Aorta (tissue), 5 donors: ENCODE measurements at places on chromosomes 13 and 19. TPM values are rescaled to one million over a fixed set of nuclear protein-coding genes. Genes with fewer than 3 reads are reported as not detected.

TMEM221 gene
- not detected for polyA plus RNA-seq

APLP1 gene
- polyA plus RNA-seq: 7.6 TPM

ZNF155 gene
- polyA plus RNA-seq: 9.0 TPM

DHDH gene
- polyA plus RNA-seq: not detected

CCDC124 gene
- 162 TPM for polyA plus RNA-seq

GARIN5A gene
- not detected for polyA plus RNA-seq

ITPKC gene
- 11.1 TPM for polyA plus RNA-seq

GRCh38 chr13:37615276-37615675 lies 16.7 kb upstream of the POSTN start:
- no peaks in the 10 kb centered on the region for H3K36me3 ChIP-seq
- H3K4me1 ChIP-seq: no peaks in the 10 kb centered on the region
- H3K4me3 ChIP-seq: no peak overlapping the region
- no peak for DNase-seq

GRCh38 chr13:59570204-59570603 lies 593.5 kb downstream of the DIAPH3 start:
- H3K4me3 ChIP-seq: no peak overlapping the region
- H3K27me3 ChIP-seq: no peaks in the 10 kb centered on the region
- DNase-seq: no peak

DNA sequence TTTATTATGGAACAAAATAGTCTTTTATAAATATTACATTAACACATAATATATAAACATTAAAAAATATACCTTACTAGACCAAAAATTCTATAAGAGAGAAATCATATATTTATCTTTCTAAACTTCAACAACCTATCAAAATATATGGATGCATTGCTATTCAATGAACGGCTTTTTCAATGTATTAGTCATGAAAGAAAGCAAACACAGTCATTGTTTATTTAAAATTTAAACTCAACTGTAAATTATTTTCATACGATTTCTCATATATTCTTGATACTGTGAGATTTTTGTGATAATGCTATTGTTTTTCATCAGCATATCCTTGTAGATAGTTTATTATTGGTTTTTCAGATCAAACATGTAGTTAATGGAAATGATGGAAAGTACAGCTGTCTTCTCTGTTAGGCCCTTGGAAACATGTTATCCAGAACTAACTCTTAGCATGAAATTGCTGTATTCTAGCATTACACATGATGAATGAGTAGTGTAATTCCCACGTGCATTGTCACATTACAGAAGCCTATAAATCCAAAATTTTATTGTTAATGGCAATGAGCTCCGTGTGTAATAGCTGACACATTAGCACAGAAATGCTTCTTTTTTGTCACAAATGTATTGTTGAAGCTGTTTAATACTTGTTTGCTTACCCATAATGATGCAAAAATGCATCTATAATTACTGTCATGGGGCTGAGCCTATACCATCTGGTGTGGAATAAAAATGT lies 1639.9 kb downstream of the SLITRK5 start:
- no peaks in the 10 kb centered on the region for H3K4me1 ChIP-seq
- DNase-seq: no peak
- no peak overlapping the region for H3K4me3 ChIP-seq
- H3K27me3 ChIP-seq: no peaks in the 10 kb centered on the region

DNA sequence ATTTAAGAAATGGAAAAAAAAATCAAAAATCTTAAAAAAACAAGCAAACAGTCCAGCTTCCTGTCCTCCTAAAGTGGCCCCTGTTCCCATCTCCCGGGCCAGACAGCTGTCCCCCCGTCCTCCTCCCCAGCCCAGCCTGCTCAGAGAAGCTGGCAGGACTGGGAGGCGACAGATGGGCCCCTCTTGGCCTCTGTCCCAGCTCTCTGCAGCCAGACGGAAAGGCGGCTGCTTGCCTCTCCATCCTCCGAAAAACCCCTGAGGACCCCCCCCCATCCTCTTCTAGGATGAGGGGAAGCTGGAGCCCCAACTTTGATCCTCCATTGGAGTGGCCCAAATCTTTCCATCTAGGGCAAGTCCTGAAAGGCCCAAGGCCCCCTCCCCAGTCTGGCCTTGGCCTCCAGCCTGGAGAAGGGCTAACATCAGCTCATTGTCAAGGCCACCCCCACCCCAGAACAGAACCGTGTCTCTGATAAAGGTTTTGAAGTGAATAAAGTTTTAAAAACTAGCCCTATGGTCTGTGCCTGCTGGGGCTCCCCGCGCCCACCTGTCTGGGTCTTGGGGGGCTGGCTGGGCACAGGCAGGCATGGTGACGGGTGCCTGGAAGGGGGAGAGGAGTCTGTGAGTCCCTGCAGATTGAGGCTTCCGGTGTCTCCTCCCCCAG lies 3.8 kb downstream of the GADD45GIP1 start:
- H3K27ac ChIP-seq: peak overlapping the region; percentile 97
- H3K4me3 ChIP-seq: no peak overlapping the region
- H3K27me3 ChIP-seq: no peaks in the 10 kb centered on the region
- H3K36me3 ChIP-seq: peaks cover 12% of the 10 kb centered on the region

DNA sequence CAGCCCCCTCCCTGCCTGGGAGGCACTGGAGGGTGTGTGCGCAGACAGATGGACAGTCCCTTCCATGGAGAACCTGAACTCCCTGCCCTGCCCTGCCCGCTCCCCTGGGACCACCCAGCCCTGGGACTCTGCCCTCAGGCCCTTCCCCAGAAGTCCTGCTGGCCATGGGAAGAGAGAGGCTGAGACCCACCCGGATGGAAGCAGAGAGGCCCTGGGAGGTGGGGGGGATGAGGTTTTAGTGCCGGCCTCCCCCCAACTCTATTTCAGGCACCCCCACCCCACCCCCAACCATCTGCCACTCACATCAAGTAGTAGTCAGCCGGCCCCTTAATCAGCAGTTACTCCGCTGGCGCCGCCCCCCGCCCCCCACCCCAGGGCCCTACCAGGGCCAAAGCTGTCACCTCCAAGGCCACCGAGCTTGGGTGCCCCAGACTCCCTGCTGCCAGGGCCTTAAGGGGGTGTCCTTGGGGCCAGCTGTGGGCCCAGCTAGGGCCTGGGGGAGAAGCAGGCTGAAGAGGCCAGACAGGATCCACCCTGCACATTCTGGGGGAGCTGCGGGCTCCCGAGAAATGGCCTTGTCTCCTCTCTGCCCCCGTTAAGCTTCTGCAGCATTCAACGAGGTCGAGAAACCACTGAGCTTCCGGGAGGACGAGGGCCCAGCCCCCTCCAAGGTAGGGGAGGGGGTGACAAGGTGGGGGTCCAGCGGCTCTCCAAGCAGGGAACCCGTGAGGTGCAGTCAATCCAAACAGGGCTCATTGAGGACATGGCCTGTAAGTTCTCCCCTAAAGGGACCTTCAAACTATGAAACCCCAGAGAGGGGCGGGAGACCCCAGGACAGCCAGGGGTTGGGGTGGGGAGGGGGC lies 17.4 kb downstream of the NMRK2 start:
- H3K4me1 ChIP-seq: no peaks in the 10 kb centered on the region
- no peak overlapping the region for H3K4me3 ChIP-seq
- H3K27me3 ChIP-seq: no peaks in the 10 kb centered on the region
- no peak for DNase-seq
- H3K27ac ChIP-seq: peak overlapping the region; percentile 18

- no peaks in the 10 kb centered on the region for H3K4me1 ChIP-seq
- no peaks in the 10 kb centered on the region for H3K27me3 ChIP-seq
- no peak overlapping the region for H3K4me3 ChIP-seq
- no peak overlapping the region for H3K27ac ChIP-seq
- no peak for DNase-seq
Measured at GRCh38 chr13:108146642-108147041, 68.7 kb downstream of the LIG4 start.

DNA sequence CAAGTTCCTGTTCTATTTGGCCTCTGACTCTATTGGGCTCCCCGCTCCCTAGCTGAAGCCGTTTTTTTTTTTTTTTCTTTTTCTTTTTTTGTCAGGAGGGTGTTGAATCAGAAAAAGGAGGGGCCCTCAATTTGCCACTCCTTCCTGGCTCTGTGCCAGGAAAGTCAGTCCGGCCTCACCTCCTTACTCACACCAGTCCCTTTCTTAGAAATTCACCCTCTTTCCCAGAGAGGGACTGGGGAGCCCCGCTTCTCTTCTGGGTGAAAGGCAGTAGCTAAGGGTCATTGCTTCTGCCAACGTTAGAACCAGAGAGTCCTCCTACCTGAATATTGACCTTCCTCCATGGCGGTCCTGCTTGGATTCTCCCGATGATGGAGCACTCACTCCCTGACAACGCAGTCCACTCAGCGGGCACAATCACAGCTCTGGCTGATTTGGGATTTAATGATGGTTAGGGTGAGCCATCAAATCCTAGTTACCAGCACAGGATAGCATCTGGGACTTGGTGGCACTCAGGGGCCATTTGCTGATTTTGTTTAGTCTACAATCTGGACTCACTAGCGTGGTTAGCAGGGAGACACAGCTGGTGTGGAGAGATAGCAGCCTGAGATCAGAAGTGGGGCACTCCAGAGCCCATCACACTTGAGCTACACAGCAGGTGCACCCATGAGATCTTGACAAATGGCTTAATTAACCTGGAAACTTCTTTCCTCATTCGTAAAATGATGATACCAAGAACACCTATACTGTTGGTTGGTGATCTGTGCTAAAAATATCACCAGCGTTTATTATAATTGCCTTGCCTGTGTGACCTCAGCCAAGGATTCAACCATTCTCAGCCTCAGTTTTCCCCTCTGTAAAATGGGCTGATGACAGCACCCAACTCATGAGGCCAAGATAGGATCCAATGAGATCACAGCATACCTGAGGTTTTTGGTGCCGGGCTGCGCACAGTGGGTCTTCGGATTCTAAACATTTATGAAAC lies 2.2 kb downstream of the FCER2 start:
- no peaks in the 10 kb centered on the region for H3K27me3 ChIP-seq
- DNase-seq: no peak
- H3K27ac ChIP-seq: no peak overlapping the region

DNA sequence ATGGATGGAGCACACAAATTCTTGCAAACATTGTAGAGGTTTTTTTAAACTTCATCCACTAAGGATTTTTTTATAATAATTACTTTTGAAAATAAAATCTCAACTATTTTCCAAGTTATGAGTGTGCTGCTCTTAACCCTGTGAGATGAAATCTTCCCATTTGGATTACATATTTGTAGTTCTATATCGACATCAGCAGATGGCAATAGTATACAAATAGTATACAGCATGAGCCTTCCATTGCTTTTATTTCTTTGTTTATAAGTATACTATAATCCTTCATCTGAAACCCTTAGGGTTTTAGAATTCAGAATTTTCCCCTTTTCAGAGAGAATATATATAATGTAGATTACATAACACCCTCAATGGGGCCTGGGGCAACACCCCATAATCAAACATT lies 70.5 kb downstream of the GJA3 start:
- H3K27me3 ChIP-seq: no peaks in the 10 kb centered on the region
- no peak overlapping the region for H3K4me3 ChIP-seq
- no peak for DNase-seq
- peaks cover 2% of the 10 kb centered on the region for H3K36me3 ChIP-seq
- H3K27ac ChIP-seq: no peak overlapping the region
- H3K4me1 ChIP-seq: peaks cover 1% of the 10 kb centered on the region

- no peak for DNase-seq
- no peak overlapping the region for H3K27ac ChIP-seq
- H3K4me3 ChIP-seq: no peak overlapping the region
- H3K4me1 ChIP-seq: no peaks in the 10 kb centered on the region
- H3K36me3 ChIP-seq: no peaks in the 10 kb centered on the region
- H3K27me3 ChIP-seq: no peaks in the 10 kb centered on the region
Measured at GRCh38 chr13:35025314-35025713, 83.2 kb downstream of the NBEA start.

- H3K27me3 ChIP-seq: no peaks in the 10 kb centered on the region
- peaks cover 4% of the 10 kb centered on the region for H3K36me3 ChIP-seq
- no peak for DNase-seq
- no peak overlapping the region for H3K27ac ChIP-seq
- no peaks in the 10 kb centered on the region for H3K4me1 ChIP-seq
- H3K4me3 ChIP-seq: no peak overlapping the region
Measured at GRCh38 chr19:5637971-5638370, 15.1 kb downstream of the SAFB start.

DNA sequence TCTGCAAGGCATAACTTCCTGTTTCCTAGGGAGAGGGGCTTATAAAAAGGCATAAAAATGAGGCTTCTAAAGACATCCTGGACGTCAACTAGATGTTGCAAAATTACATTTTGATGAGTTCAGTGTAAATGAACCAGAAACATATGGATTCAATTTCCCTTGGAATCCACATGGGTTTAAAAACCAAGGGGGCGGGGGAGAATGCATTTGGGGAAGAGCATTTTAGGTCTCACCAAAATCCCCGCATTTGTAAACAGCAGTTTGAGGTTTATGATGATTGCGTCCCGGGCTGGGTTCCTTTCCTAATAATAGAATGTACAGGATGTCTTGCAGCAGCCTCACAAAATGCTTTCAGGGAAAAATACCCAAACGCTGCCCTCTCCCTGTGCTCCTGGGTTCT lies 407.8 kb downstream of the ZNF536 start:
- H3K27ac ChIP-seq: no peak overlapping the region
- H3K27me3 ChIP-seq: no peaks in the 10 kb centered on the region
- H3K4me1 ChIP-seq: no peaks in the 10 kb centered on the region
- H3K4me3 ChIP-seq: no peak overlapping the region

DNA sequence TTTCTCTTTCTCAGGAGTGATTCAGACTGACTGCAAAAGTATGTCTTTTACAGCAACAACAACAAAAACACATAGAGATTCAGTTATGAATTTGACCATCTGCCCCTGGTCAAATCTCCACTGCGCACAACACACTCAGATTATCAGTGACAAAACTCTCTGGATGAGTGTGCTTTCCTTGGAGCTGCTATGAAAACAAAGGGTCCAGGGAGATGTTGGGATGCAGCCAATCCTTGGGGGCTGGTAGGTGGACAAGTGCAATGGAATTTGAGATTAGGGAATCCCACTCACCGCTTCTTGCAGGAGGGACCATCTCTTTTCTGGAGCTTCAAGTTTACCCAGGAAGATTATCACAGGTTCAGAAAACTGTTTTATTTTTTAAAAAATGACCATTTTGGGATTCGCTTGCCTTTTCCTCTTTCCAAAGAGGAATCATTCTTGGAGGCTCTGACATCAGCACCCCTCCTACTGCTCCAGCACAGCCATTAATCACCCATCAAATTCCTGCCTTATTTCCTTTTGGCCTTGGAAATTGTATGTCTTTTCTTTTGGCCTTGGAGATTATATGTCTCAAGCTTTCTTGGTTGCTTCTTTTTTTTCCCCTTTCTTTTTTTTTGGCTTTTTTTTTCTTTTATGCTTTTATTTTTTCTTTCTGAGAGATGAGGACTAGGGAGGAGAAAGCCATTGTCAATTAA lies 311.8 kb downstream of the TSHZ3 start:
- DNase-seq: no peak
- no peak overlapping the region for H3K4me3 ChIP-seq
- H3K4me1 ChIP-seq: no peaks in the 10 kb centered on the region
- H3K27ac ChIP-seq: no peak overlapping the region

GRCh38 chr13:40389081-40389641 lies 277.3 kb downstream of the FOXO1 start:
- H3K4me1 ChIP-seq: no peaks in the 10 kb centered on the region
- H3K36me3 ChIP-seq: no peaks in the 10 kb centered on the region
- no peak for DNase-seq
- H3K4me3 ChIP-seq: no peak overlapping the region
- no peaks in the 10 kb centered on the region for H3K27me3 ChIP-seq

- H3K4me1 ChIP-seq: no peaks in the 10 kb centered on the region
- no peaks in the 10 kb centered on the region for H3K27me3 ChIP-seq
- H3K27ac ChIP-seq: no peak overlapping the region
- H3K4me3 ChIP-seq: no peak overlapping the region
- no peaks in the 10 kb centered on the region for H3K36me3 ChIP-seq
Measured at GRCh38 chr13:64248371-64249065, 2832.9 kb upstream of the PCDH20 start.
